SIG-M5 (cell line): ENCODE measurements at places on chromosomes 12 and 14.

DNA sequence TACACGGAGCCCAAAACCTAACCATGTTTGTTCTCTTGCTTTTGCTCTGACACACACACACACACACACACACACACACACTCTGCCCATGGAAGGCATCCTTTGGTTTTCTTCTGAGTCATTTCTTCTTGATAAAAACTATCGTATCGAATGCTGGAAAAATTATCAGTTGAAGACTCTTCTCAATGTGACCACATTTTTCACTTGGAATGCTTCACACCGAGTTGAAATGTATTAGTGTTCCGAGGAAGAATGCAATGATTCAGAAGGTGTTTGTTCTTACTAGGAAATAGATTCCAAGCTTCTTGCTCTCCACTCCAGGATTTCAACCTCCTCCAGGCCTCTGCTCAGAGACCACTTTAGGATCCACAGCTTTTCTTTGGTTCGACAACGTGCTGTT lies 226.3 kb downstream of the MON2 start:
- no peak for DNase-seq

DNA sequence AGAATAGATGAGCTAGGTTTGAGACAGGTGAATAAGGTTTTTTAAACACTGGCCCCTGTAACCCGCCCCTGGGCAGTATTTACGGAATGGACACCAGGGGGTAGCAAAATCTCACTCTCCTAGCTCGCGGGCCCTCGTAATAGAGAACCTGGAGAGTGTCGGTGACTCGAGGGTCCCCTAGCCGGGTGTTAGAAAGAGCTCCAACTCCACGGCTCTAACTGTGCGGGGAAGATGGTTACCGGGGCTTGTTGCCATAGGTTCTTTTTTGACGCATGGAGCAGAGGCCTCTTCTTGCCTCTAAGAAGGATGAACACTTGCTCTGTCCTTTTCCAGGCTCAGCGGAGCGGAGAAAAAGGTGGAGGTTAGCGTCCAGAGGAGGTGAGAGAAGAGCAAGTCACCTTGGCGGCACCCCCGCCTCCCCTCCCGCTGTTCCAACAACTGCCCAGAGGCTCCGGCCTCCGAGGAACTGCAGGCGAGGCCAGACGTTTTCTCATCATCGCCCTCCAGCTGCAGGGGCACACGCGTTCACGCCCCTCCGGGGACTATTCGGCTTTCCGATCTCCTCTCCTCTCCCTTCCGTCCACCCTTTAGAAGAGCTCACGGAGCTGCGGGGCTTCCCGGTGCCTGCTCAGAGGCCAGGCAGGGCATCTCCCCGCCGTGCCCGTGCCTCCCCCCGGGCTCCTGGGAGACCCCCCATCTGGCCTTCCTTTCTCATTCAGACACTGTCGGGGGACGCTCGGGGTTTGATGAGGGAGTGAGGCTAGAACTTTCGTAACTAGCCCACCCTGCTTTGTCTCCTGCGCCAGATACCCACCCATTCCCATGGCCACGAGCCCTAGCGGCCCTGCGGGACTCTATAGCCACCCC lies 1.4 kb upstream of the ARHGEF40 start:
- DNase-seq: no peak

DNA sequence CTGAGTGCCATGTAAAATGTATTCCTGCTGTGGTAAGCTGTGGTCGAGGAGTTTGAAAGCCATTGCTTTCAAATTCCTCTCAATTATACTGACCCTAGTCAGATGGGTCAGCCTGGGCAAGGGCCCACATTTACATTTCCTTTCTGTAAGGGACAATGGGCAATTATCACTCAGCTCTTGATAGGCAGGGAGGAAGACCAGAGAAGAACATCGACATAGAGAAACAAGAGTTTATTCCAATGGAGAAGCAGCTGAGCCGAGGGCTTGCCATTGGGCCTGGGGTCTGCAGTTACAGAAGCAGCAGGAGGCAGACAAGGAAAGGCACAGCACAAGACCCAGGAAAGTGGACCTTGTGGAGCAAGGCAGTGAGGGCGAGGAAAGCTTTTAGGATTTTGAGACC lies 9.7 kb downstream of the NRIP2 start:
- no peak for DNase-seq

DNA sequence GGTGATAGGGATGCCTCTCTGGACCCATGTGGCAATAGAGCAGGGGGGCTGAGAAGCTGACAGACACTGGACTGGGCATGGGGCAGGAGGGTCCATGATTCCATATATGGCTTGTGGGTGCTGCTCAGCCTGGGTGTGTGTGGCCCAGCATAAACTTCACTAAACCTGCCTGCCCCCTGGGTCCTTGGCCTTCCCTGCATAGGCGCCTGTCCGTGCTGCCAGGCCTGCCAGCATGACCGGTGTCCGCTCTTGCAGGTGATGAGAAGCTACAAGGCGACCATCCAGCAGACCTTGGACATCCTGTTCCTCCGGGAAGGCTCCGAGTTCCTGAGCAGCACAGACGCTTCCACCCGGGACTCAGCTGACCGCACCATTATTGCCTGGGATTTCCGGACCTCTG lies 61.6 kb downstream of the BEGAIN start:
- DNase-seq: no peak

GRCh38 chr12:948238-948637 lies 1.3 kb downstream of the RAD52 start:
- DNase-seq: no peak

DNA sequence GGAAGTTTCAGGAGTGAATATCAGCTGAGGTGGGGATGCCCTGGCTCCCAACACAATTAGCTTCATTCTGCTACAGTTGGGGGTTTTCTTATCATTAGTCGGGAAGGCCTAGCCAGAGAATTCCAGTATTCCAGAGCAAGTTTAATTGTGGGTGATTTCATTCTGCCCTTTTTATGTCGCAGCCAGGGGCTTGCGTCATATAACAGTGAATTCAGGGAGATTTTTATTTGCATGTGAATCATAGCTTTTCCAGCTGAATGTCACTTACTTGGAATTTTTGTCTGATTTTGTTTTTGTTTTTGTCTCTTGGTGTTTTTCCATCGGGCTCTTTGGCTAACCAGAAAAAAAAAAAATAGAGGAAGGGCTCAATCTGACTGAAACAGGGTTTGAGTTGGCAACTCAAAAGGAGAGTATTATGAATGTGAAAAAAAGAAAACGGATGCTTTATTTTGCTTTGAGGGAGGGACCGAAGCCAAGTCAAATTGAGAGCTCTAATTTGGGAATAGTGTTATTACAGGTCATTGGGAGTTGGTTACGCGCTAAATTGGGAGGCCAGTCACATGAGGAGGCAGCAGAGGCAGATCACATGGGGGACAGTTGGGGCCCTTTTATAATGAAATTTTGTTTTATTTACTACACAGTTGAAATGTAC lies 119.4 kb downstream of the SAMD4A start:
- no peak for DNase-seq

DNA sequence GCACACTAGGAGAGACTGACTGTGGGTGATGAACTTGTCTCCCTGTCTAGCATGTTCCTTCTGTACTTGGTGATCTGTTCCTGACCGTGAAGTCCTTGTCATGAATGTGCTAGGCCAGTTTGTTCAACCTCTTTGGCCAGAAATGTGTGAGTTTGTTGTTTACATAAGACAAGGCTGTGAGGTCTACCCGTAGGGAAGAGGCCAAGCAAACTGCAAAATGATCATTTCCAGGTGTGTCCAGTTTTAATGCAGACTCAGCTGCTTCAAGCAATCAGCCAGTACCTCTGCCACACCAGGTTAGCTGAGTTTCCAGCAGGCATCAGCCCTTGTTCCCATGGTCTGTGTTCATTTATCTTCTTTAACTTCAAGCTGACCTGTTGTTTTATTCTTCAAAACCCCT lies 440.2 kb downstream of the FUT8 start:
- DNase-seq: no peak

GRCh38 chr12:13780453-13780852 lies 200.9 kb downstream of the GRIN2B start:
- no peak for DNase-seq

DNA sequence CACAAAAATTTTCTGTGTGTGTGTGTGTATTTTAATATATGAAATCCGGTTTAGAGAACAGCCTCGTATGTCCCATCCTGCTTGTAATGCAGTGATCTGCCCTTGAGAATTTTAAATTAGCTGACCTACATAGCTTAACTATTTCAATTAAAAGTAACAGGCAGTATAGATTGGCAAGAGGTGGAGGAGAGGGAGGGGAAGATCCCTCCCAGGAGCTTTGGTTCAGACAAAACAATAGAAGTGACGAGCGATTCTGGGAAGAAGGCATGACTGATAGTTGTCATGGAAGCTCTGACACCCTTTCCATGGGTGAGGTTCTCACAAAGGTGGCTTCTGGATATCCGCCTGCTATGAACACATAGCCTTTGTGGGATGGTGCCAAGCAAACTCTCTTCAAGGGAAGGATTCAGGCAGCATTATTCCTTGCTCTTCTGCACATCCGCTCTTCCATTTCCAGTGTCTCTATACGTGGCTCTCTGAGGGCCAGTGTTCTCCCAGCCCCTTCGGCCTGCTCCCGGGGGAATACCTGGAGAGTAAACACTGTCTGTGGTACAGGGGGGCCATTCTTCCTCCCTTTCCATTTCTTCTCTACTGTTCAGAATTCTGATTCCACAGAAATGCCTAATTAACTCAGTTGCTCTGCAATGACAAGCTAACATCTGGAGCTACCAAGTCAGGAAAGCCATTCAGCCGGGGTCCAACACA lies 182.0 kb downstream of the CACNA1C start:
- DNase-seq: no peak

DNA sequence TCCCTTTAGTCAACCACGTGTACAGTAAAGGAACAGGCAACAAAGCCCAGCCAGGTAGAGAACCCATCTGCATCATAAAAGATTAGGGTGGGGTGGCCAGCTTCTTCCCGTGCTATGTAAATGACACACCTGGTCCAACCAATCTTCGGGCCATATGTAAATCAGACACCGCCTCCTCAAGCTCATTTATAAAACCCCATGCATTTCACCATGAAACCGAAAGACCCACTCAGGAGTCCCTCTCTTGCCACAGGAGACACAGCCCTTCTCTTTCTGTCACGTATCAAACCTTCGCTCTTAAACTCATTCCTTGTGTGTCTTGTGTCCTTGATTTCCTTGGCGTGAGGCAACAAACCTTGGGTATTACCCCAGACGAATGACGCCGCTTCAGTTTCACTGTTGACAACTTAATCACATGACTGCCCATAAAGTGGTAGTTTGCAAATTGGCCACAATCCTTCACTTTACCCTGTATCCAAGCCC lies 59.8 kb upstream of the TBPL2 start:
- DNase-seq: no peak

DNA sequence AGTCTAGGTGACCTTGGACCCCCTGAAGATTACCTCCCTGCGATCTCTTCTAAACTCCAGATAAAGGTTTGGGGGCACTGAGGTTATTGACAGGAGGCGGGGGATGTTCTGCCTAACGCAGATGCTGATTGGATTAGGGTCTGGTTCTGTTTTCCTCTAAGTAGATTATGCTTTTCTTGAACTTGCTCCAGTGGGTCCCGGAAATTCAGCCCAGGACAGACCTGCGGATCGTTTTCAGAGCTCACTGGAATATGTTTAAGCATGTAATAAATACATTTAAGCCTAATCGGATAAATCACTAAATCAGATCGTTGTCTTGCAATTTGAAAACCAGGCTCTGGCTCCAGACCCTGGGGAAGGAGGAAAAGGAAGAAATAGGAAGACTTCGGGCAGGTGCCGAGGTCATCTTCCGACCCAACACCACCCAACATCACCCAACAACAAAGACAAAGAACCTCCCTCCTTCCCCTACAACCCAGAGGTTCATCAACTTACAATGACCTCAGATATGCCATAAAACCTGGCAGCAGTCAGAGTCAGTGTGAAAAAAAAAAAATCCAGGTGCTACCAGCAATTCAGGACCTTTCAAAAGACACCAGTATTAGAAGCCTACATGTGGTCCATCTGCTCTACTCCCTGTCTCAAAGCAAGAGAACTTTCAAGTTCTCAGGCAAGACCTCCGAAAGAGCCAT lies 148.4 kb downstream of the KSR2 start:
- DNase-seq: no peak

DNA sequence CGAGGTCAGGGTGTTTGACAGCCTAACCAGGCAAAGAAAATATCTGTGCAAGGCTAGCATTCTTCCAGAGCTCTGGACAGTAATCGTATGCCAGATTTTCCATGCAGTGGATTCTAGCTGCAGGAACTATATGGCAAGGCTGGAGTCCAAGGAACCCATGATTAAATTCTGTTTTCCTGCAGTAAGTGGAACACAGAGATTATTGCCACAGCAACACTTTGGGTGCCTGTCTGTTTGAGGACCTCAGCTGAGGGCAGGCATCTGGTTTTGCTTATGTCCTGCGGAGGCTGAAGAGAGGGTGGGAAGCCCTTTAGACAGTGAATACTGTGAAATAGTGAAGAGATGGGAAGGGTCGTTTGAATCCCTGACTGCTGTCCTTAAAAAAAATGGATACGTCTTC lies 104.4 kb downstream of the DAD1 start:
- no peak for DNase-seq

GRCh38 chr12:67740711-67741110 lies 92.2 kb downstream of the DYRK2 start:
- no peak for DNase-seq

- no peak for DNase-seq
Measured at GRCh38 chr12:51622564-51622963, 31.5 kb downstream of the SCN8A start.

DNA sequence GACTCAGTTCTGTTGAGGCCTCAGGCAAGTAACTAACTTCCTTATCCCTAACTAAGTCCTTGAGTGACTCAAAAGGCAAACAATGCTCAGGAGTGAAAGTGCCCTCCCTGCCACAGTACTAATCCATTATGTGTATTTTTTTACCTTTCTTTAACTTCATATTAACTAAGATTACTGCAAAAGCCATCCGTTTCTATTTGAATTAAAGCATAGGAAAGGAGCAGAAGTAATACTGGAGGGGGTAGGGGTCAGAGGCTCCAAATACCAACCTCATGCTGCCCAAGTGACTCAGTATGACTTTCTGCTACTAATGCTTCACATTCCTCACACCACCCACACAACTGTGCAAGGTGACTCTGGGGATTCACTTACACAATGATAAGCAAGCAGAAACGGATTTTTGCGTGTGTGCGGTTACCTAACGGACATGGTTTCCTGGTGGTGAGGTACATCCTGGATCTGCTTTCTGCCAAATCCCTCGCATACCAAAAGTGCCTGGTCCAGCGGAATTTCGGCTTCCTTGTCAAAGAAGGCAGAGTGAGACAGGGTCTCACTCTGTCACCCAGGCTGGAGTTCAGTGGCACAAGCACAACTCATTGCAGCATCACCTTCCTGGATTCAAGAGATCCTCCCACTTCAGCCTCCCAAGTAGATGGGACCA lies 25.1 kb downstream of the MOK start:
- DNase-seq: no peak

GRCh38 chr12:29159661-29160060 lies 10.6 kb downstream of the FAR2 start:
- DNase-seq: no peak

DNA sequence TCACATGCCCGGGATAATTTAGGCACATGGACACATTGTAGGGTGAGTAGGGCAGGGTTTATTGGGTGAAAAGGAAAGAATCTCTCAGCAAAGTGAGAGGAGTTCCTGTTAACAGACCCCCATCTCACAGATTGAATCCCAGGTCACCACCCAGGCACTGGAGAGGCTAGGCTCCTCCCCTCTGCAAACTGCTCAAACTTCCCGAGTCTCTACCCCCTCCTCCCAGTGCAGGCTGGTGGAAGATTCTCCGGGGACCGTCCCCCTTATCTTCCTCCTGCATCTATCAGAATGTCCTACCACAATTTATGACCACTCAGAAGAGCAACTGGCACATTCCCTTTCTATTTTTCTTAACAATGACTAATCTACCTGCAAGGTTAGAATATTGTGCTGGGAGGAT lies 126.0 kb downstream of the NTF3 start:
- DNase-seq: no peak
